ENCODE measurements at places on chromosomes 7 and 10. TPM values are rescaled to one million over a fixed set of nuclear protein-coding genes. Genes with fewer than 3 reads are reported as not detected.

The XRCC2 gene
- 3.5 TPM for total RNA-seq

The TEX36 gene
- not detected for total RNA-seq

The MYPN gene
- 69.2 TPM for total RNA-seq

The OPN4 gene
- total RNA-seq, result 0.04 TPM

The NAT16 gene
- total RNA-seq, result not detected

The ACTA2 gene
- 214 TPM for total RNA-seq

The ITPRID1 gene
- 0.44 TPM for total RNA-seq

The CHRM2 gene
- total RNA-seq, result 0.18 TPM

The RGR gene
- total RNA-seq, result 11.9 TPM

The PTPRZ1 gene
- 3.0 TPM for total RNA-seq

The ASZ1 gene
- total RNA-seq, result not detected

The HABP2 gene
- total RNA-seq, result 0.04 TPM

The TMEM176B gene
- 7.7 TPM for total RNA-seq
